ENCODE measurements at places on chromosomes 6 and 20.

- no peak for DNase-seq
Measured at GRCh38 chr6:10138917-10139316, 276.0 kb downstream of the TFAP2A start.

GRCh38 chr6:104642871-104643270 lies 216.8 kb downstream of the HACE1 start:
- DNase-seq = no peak

DNA sequence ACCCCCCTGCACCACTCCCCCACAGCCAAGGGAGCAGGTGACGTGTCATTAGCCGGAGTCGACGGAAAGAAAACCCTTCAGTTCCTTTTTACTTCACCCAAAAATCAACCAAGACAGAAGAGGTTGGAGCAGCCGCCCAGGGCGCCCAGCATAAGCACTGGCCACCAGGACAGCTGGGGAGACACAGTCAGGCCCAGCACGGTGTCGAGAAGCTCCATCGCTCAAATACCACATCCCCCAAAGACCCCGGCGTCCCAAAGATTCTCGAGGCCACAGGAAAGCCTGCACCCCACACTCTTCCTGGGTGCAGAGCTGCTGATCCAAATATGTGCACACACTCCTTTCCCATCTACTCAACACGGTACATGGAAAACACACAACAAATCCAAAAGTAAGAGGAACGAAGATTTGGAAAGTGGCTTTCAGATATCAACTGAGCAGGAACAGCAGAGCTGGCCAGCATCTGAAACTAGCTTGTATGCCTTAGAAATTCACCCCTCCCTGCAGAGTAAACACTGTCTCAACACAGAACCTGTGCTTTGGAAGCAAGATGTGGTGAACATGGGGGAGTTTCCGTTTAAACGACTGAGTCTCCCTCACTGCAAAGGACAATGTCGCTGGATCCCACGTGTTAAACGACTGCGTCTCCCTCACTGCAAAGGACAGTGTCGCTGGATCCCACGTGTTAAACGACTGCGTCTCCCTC lies 54.6 kb downstream of the DLL1 start:
- DNase-seq = no peak

DNA sequence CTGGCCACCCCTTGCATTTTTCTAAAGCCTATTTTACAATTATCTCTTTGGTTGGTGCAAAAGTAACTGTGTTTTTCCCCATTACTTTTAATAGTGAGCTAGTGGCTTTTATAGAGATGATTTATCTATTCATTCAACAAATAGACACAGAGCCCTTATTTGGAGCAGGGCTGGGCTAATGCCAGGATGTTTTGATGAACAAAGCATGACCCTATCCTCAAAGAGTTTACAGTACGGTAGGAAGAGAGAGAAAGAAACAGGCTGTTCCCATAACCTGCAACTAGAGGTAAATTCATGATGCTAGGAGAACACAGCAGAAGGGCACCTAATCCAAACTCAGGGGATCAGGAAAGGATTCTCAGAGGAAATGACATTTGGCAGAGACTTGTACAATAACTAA lies 37.3 kb upstream of the UST start:
- DNase-seq = no peak

DNA sequence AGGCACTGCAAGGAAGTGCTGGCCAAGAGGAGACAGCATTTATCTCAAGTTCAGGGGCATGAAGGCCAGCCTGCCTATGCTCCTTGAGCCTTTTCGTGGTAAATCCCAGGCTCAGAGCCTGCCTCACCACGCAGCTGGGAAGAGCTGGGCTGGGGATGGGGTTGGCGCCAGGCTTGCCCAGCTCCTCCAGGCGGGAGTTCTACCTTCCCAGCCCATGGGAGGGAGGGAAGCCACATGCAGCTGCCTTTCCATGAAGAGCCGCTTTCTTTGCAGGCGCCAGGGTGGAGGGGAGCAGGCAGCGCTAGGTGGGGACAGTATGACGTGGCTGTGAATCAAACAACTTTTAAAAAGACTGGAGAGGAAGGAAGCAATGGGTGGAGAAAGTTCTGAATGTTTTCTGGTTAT lies 19.5 kb upstream of the SIRT5 start:
- no peak for DNase-seq

- DNase-seq = no peak
Measured at GRCh38 chr6:146923205-146923833, 280.9 kb upstream of the STXBP5 start.

- DNase-seq = no peak
Measured at GRCh38 chr6:119960456-119960855, 610.9 kb upstream of the MAN1A1 start.

- DNase-seq = no peak
Measured at GRCh38 chr6:55286824-55287223, 40.4 kb upstream of the GFRAL start.

DNA sequence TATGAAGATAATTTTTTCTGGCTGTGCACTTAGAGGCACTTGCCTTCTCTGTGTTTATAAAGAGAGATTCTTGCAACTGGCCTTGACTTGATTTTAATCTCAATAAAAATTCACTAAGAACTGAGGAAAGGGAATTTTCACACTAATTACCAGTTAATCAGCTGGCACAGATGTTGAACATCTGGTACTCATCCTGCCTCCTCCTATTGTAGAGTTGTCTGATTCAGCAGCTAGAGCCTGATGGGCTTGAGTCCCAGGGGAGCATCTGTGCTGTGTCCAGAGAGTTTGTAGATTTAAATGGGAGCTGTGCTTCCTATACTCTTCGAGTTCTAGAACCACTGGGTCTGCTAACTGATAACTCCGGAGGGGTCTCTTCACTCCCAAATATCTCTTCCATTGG lies 284.4 kb upstream of the RNF24 start:
- DNase-seq = no peak

DNA sequence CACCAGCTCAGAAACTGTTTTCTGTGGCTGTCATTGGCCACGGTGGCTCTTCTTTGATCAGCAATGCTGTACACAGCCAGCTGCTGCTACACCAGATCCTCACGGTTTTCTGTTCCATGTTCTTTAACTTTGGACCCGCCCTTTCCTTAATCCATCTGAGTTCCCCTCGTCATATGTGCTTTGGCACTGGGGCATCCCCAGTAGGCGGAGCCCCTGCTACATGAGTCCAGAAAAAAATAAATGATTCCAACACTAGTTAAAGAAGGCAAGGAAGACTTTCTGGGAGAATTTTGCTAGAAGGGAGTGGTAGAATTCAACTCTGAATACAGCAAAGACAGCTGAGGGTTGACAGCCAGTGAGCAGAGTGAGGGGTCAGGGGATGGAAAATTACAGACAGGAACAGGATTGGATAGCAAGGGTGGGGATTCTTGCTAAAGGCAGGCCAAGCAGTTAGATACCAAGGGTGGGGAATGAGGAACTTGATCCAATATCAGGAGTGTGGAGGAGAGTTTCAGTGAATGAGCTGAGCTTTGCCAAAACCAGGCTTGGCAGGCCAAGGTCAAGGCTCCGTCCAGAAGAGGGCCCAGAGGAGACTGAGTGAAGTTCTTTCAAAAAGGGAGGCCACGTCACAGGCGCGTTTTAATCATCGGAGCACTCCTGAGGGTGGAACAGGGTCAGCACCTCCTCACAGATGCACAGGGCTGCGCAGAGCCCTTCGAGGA lies 391.8 kb downstream of the CDH4 start:
- no peak for DNase-seq

DNA sequence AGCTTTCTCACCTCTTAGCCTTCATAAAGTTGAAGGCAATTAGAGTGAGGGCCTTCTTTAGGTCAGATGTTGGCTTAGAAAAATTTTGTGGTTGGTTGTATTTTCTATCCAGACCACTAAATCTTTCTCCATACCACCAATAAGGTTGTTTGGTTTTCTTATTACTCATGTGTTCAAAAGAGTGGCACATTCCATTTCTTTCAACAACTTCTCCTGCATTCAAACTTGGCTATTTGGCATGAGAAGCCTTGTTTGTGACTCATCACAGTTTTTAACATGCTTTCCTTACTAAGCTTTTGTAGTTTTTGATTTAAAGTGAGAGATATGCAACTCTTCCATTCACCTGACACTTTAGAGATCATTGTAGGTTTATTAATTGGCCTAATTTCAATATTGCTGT lies 949.6 kb downstream of the TBC1D32 start:
- DNase-seq = no peak

- DNase-seq = no peak
Measured at GRCh38 chr6:108337721-108338120, 42.9 kb downstream of the AFG1L start.

DNA sequence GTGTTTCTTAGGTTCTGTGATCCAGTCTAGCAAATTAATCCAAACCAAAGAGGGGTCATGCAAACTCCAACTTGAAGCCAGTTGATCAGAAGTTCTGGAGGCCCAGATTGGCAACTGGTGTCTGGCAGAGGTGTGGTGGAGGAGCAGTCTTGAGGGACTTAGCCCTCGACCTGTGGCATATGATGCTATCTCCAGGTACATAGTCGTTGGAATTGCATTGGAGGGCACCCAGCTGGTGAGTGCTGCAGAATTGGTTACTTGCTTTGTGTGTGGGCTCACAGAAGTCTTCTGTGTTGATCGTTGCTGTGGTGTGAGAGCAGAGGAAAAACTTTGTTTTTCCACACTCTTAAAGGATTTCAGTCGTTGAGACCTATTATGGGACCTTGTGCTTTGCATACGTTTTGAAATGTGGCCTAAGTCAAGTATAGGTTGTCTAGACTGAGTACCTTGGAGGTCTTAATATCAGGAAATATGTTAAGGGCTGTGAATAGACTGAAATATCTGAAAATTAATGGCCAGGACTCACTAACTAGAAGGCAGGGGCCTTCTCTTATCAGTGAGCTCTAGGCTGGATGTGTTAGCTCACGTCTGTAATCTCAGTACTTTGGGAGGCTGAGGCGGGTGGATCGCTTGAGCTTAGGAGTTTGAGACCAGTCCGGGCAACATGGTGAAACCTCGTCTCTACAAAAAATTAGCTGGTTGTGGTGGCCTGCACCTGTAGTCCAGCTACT lies 7.8 kb downstream of the PANK2 start:
- DNase-seq = no peak

DNA sequence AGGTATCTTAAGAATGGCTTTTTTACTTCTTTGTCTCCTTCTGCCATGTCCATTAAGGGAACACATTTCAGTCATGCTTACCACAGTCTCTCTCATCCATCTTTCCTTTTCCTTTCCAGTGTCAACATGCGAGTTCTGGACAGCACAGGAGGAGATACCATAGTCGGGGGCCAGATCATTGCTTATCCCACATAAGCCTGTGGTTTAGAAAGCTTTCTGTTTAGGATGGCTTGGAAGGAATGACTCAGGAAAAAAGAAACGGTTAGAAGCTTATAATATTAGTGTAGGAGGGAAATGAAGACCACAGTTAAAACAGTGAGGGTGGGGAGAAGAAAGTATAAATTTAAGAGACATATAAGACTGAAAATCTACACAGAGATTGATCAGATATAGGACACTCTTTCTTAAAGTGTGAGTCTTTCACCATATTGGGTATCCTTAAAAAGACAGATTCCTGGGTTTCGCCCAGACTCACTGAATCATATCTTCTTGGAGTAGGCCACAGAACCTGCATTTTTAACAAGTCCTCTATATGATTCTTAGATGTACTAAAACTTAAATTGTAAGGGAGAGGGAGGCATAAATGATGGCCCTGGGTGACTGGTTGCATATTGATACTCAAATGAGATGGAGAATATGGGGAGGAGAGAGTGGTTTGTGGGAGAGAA lies 36.1 kb downstream of the DSE start:
- DNase-seq = no peak

- no peak for DNase-seq
Measured at GRCh38 chr6:20879121-20879520, 344.9 kb downstream of the CDKAL1 start.

DNA sequence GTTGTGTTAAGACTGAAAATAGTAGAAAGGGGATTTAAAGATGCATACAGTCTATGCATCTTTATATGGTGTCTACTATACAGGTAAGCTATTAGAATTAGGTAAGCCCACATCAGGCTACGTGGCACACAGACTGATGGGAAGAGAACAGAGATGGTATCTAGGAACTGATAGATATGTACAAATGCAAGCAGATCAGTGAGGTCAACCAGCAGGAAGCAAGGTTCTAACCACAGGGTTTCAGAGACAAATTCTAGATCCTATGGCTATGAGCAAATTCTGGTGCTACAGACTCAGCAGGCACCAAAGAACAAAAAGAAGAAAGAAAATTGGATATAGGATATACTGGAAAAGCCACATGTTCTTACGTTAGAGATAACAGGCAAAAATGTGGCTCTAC lies 110.6 kb downstream of the TRDN start:
- DNase-seq = no peak

GRCh38 chr20:35981969-35982368 lies 13.6 kb downstream of the CNBD2 start:
- no peak for DNase-seq

DNA sequence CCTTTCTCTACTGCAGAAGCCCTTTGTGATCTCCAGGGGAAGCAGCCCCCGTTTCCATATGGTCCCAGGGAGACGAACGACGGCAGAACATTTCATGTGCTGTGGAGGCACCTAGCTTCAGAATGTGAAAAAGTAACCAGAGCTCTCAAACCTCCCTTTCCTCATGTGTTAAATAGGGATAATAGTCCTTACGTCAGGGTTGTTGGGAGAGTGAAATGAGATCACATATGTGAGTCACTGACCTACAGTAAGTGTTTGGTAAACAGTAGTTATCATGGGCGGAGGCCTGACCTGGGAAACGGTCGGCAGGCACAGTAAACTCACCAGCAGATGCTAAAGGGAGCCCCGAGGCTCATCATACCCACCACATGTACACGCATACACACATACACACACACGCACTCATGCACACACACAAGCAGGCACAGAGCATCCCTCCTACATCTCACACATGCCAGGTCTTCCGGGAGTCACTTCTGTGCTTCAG lies 89.7 kb downstream of the LY86 start:
- DNase-seq = peak; percentile 74

DNA sequence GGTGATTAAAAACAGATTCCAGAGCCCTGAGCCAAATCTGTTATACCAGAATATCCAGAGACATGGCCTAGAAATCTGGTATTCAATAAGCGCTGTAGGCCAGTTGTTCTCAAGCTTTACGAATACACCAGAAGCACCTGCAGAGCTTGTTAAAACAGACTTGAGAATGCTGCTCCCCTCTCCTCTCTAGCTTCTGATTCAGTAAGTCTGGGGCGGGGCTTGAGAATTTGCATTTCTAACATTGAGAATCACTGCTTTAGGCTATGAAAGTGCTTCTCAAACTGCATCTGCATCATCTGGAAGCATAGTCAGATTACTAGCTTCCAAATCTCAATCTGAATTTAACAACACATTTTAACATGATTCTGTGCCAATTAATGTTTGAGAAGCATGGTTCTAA lies 20.5 kb upstream of the MAN1A1 start:
- DNase-seq = no peak

DNA sequence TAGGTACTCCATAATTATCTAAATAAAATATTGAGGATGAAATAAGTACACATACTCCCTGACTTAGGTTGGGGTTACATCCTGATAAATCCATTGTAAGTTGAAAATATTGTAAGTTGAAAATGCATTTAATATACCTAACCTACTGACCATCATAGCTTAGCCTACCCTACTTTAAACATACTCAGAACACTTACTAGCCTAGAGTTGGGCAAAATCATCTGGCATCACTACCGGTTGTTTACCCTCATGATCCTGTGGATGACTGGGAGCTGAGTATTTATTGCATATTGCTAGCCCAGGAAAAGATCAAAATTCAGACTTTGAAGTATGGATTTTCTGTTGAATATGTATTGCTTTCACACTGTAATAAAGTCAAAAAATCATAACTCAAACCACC lies 467.3 kb downstream of the C6orf118 start:
- no peak for DNase-seq
